Ovary (tissue), 10 donors: ENCODE measurements at places on chromosomes 7 and 10. TPM values are rescaled to one million over a fixed set of nuclear protein-coding genes. Genes with fewer than 3 reads are reported as not detected.

GRCh38 chr10:3484306-3485056 lies 300.5 kb downstream of the KLF6 start:
- H3K27ac ChIP-seq: no peak overlapping the region
- H3K27me3 ChIP-seq: no peaks in the 10 kb centered on the region
- H3K4me1 ChIP-seq: peaks cover 4% of the 10 kb centered on the region
- DNase-seq: no peak

GRCh38 chr10:11677480-11677879 lies 64.7 kb upstream of the ECHDC3 start:
- no peak for DNase-seq
- H3K36me3 ChIP-seq: no peaks in the 10 kb centered on the region
- no peak overlapping the region for H3K27ac ChIP-seq
- peaks cover 2% of the 10 kb centered on the region for H3K4me1 ChIP-seq
- no peaks in the 10 kb centered on the region for H3K27me3 ChIP-seq

GRCh38 chr10:133158756-133159610 lies 1.0 kb upstream of the KNDC1 start:
- H3K27me3 ChIP-seq: no peaks in the 10 kb centered on the region
- peaks cover 9% of the 10 kb centered on the region for H3K4me1 ChIP-seq
- no peaks in the 10 kb centered on the region for H3K36me3 ChIP-seq
- DNase-seq: peak; percentile 72
- peak overlapping the region; percentile 62 for H3K27ac ChIP-seq
- no peak overlapping the region for H3K4me3 ChIP-seq

- no peak overlapping the region for H3K27ac ChIP-seq
- no peaks in the 10 kb centered on the region for H3K4me1 ChIP-seq
- no peak for DNase-seq
- H3K36me3 ChIP-seq: no peaks in the 10 kb centered on the region
- H3K4me3 ChIP-seq: no peak overlapping the region
These were observed 140.5 kb upstream of the AKR1E2 start for GRCh38 chr10:4685491-4685890.

DNA sequence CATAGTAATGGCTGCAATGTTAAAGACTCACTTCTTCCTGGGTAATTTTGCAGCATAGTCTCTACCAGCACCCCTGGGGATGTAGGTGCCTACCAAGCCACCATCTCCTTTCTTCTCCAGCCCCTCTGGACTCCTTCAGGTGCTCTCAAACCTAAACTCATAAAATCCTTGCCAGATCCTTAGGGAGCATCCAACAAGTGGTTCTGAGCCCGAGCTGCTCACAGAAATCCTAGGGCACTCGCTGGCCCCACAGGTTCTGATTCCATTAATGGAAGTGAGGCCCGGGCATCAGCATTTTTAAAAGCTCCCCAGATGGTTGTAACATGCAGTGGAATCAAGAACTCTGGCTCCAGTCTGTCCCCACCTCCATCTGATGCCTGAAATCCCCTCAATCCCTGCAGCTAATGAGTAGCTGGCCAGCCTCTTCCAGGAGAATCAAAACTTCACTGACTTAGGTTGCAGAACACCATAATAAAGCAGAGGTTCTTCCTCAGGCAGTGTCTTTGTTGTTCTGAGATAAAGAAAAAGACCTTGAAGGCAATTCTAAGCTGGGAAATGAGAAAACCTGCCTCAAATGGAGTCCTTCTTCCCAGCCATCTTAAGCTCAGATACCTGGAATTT lies 336.8 kb downstream of the KCNMA1 start:
- H3K4me1 ChIP-seq: peaks cover 4% of the 10 kb centered on the region
- no peak overlapping the region for H3K4me3 ChIP-seq
- no peak for DNase-seq
- H3K27me3 ChIP-seq: no peaks in the 10 kb centered on the region

- H3K27me3 ChIP-seq: no peaks in the 10 kb centered on the region
- H3K36me3 ChIP-seq: no peaks in the 10 kb centered on the region
- H3K4me1 ChIP-seq: no peaks in the 10 kb centered on the region
- no peak overlapping the region for H3K27ac ChIP-seq
- no peak overlapping the region for H3K4me3 ChIP-seq
These were observed 451.5 kb upstream of the SEMA3D start for GRCh38 chr7:85638394-85638793.

DNA sequence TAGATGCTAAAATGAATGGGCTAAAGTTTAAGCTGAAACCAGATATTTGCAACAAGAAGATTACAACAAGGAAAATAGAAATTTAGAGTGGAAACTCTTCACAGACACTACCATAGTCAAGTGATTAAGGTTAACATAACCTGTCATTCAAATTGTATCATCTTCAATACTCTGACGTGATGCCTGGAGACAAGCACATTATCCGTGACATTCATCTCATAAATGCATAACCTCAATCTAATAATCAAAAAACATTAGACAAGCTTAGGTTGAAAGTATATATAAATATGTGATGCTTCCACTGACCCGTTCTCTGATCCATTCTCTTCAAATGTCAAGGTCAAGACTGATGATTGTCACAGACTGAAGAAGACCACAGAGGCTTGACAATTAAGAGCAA lies 263.8 kb upstream of the MEOX2 start:
- no peak overlapping the region for H3K4me3 ChIP-seq
- no peaks in the 10 kb centered on the region for H3K36me3 ChIP-seq
- no peak overlapping the region for H3K27ac ChIP-seq
- no peaks in the 10 kb centered on the region for H3K4me1 ChIP-seq
- no peak for DNase-seq

GRCh38 chr7:52365349-52365748 lies 670.1 kb upstream of the POM121L12 start:
- H3K36me3 ChIP-seq: no peaks in the 10 kb centered on the region
- no peak for DNase-seq
- H3K4me3 ChIP-seq: no peak overlapping the region
- H3K4me1 ChIP-seq: no peaks in the 10 kb centered on the region

DNA sequence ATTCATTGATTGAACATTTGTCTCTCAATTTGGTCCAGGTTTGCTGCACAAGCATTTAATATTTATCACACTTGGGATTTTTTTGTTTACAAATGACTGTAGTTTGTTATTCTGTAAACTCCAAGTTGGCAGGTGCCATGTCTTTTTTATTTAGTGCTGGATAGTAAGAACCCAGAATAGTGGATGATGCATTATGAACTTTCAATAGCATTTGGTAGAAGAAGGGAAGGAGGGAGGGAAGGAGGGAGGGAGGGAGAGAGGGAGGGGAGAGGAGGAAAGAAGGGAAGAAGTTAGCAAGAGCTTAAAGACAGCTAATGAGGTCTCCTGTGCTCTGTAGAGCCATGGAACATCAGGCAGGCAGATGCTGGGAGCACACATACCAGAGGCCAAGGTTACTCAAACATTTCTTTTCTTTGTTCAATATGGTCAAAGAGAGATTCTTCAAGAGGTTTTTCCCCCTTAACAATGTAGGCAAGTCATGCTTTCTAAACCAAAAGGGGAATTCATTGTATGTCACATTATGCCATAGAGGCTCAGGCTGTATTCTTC lies 25.8 kb upstream of the PDK4 start:
- DNase-seq: no peak
- no peak overlapping the region for H3K4me3 ChIP-seq
- no peaks in the 10 kb centered on the region for H3K4me1 ChIP-seq
- H3K27me3 ChIP-seq: no peaks in the 10 kb centered on the region
- no peak overlapping the region for H3K27ac ChIP-seq

GRCh38 chr10:130341356-130341755 lies 205.2 kb downstream of the GLRX3 start:
- H3K36me3 ChIP-seq: no peaks in the 10 kb centered on the region
- H3K4me3 ChIP-seq: no peak overlapping the region
- no peak for DNase-seq
- H3K27me3 ChIP-seq: no peaks in the 10 kb centered on the region
- H3K27ac ChIP-seq: no peak overlapping the region
- no peaks in the 10 kb centered on the region for H3K4me1 ChIP-seq

GRCh38 chr7:2804227-2804763 lies 39.8 kb downstream of the GNA12 start:
- H3K4me1 ChIP-seq: peaks cover 34% of the 10 kb centered on the region
- no peak overlapping the region for H3K27ac ChIP-seq
- H3K36me3 ChIP-seq: no peaks in the 10 kb centered on the region
- H3K4me3 ChIP-seq: no peak overlapping the region
- no peaks in the 10 kb centered on the region for H3K27me3 ChIP-seq

- H3K4me3 ChIP-seq: no peak overlapping the region
- DNase-seq: no peak
- no peaks in the 10 kb centered on the region for H3K36me3 ChIP-seq
- no peak overlapping the region for H3K27ac ChIP-seq
These were observed 23.4 kb upstream of the NME8 start for GRCh38 chr7:37825038-37825437.

GRCh38 chr10:129622736-129623135 lies 155.7 kb downstream of the MGMT start:
- no peaks in the 10 kb centered on the region for H3K36me3 ChIP-seq
- no peak for DNase-seq
- H3K4me1 ChIP-seq: peaks cover 2% of the 10 kb centered on the region
- no peaks in the 10 kb centered on the region for H3K27me3 ChIP-seq
- no peak overlapping the region for H3K27ac ChIP-seq
- no peak overlapping the region for H3K4me3 ChIP-seq

GRCh38 chr10:24344279-24344678 lies 135.3 kb downstream of the KIAA1217 start:
- no peak for DNase-seq
- no peaks in the 10 kb centered on the region for H3K4me1 ChIP-seq
- H3K27ac ChIP-seq: no peak overlapping the region
- H3K27me3 ChIP-seq: no peaks in the 10 kb centered on the region
- no peak overlapping the region for H3K4me3 ChIP-seq
- H3K36me3 ChIP-seq: no peaks in the 10 kb centered on the region

GRCh38 chr10:132607961-132608495 lies 70.4 kb downstream of the INPP5A start:
- no peak overlapping the region for H3K27ac ChIP-seq
- no peaks in the 10 kb centered on the region for H3K36me3 ChIP-seq
- peaks cover 25% of the 10 kb centered on the region for H3K4me1 ChIP-seq
- no peaks in the 10 kb centered on the region for H3K27me3 ChIP-seq
- no peak for DNase-seq

GRCh38 chr7:107461938-107462533 lies 7.8 kb upstream of the GPR22 start:
- H3K4me1 ChIP-seq: no peaks in the 10 kb centered on the region
- no peaks in the 10 kb centered on the region for H3K36me3 ChIP-seq
- no peak overlapping the region for H3K4me3 ChIP-seq
- no peaks in the 10 kb centered on the region for H3K27me3 ChIP-seq
- no peak overlapping the region for H3K27ac ChIP-seq

DNA sequence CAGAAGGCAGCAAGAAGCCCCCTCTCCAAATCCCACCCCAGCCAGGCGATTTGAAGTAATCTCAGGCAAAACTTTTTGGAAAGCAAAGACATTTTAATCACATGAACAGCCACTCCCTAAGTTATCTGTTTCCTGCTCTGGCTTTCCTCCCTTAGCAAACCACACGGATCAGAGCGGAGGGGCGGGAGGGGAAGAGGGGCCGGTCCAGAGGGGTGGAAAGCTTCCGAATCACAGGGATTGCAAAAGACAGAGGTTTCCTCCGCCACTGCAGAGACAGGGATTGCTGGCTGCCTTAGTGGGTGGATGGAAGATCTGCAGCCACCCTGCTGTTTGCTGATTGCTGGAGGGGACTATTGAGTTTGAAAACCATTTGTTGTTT lies 41.2 kb downstream of the ZCCHC24 start:
- H3K4me3 ChIP-seq: no peak overlapping the region
- peak; percentile 75 for DNase-seq
- peaks cover 76% of the 10 kb centered on the region for H3K4me1 ChIP-seq
- H3K27ac ChIP-seq: peak overlapping the region; percentile 80

- H3K4me3 ChIP-seq: no peak overlapping the region
- no peaks in the 10 kb centered on the region for H3K36me3 ChIP-seq
- H3K27me3 ChIP-seq: no peaks in the 10 kb centered on the region
- no peaks in the 10 kb centered on the region for H3K4me1 ChIP-seq
- no peak overlapping the region for H3K27ac ChIP-seq
- DNase-seq: no peak
These were observed 149.3 kb upstream of the SHH start for GRCh38 chr7:155961241-155962190.

- no peaks in the 10 kb centered on the region for H3K27me3 ChIP-seq
- H3K4me1 ChIP-seq: no peaks in the 10 kb centered on the region
- no peak overlapping the region for H3K4me3 ChIP-seq
- DNase-seq: no peak
- H3K36me3 ChIP-seq: no peaks in the 10 kb centered on the region
- H3K27ac ChIP-seq: no peak overlapping the region
These were observed 533.5 kb upstream of the COBL start for GRCh38 chr7:51850126-51850525.

GRCh38 chr10:68327889-68328786 lies 3.7 kb upstream of the HNRNPH3 start:
- no peaks in the 10 kb centered on the region for H3K27me3 ChIP-seq
- H3K36me3 ChIP-seq: no peaks in the 10 kb centered on the region
- H3K4me3 ChIP-seq: peak overlapping the region; percentile 18
- H3K27ac ChIP-seq: peak overlapping the region; percentile 85
- peaks cover 7% of the 10 kb centered on the region for H3K4me1 ChIP-seq
- no peak for DNase-seq

- no peak overlapping the region for H3K27ac ChIP-seq
- no peaks in the 10 kb centered on the region for H3K4me1 ChIP-seq
- no peaks in the 10 kb centered on the region for H3K36me3 ChIP-seq
- no peak for DNase-seq
These were observed 7.8 kb downstream of the ELMO1 start for GRCh38 chr7:37440738-37441385.

DNA sequence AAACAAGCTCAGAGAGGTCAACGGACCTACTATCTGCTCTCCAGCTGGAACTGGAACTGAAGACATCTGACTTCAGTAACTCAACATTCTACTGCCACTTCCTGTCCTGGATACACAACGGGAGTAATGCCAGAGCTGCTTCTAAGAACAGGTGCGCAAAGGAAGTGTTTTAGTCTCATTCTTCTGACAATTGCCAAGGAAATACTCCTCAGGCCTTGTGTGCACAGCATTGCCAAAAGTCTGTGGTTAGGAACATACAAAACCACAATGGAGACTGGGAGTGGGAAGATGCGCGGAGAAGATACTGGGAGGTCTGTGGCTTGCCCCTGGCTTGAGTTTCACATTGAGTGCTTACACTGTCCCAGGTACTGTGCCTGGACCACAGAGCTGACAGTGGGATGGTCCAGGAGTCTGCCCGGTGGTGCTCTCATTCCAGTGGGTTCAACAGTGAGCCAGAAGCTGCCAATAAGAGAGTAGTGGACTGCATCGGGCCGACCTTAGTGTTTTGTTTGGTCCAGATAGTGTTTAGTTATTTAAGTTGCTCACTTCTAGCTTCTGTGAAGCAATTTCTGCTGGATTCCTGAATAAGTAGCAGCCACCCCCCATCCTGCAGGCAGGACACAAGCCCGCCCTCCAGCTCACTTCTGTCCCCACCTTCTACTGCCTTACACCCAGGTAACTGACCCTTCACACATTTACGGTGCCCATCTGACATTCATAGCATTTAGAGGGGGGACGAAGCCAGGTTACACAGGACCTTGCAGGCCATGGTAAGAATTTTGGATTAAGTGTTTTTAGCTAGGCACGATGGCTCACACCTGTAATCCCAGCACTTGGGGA lies 10.3 kb downstream of the TBL2 start:
- no peaks in the 10 kb centered on the region for H3K27me3 ChIP-seq
- no peaks in the 10 kb centered on the region for H3K36me3 ChIP-seq
- no peak for DNase-seq
- H3K4me3 ChIP-seq: no peak overlapping the region
- H3K4me1 ChIP-seq: no peaks in the 10 kb centered on the region
- H3K27ac ChIP-seq: no peak overlapping the region

Gene KCP
- 1.8 TPM for total RNA-seq

Gene PRRT4
- 0.36 TPM for total RNA-seq

Gene TRIP6
- 82.0 TPM for total RNA-seq

Gene TRIM50
- total RNA-seq: not detected
